CD4-positive, alpha-beta T cell treated with Interleukin-15 for 1 hour (primary cell): ENCODE measurements at places on chromosomes 3 and 15.
A peak's percentile ranks its signal among the peaks of the same experiment; 100 is the strongest.

GRCh38 chr15:29790607-29791006, 31.7 kb downstream of the TJP1 start:
- no peak for DNase-seq

DNA sequence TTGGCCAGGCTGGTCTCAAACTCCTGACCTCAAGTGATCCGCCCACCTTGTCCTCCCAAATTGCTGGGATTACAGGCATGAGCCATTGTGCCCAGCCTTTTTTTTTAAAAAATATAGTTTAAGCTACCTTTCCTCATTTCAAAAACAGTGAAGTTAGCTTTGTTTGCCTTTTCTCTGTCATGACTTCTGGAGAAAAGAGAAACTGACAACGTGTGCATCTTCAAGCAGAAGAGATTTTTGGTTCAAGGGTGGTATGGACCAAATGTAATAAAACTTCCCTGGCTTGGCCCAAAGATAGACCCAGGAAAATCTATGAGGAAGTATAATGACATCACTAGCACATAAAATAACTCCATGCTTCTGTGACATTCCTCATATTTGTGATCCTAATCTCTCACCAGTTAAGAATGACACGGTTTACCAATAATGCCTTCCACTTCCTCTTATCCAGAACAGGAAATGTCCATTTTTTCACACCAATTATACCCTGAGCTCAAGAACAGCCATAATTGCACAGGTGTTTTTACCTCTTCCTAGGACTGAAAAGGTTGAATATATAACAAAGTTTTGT, 781.2 kb upstream of the NR2F2 start:
- DNase-seq, result no peak

- DNase-seq, result no peak
These were observed 35.3 kb downstream of the KCNH8 start for GRCh38 chr3:19183584-19183983.

GRCh38 chr15:92920595-92921161, 20.6 kb downstream of the CHD2 start:
- no peak for DNase-seq

- no peak for DNase-seq
These were observed 24.3 kb downstream of the IRAK2 start for GRCh38 chr3:10188804-10189556.

DNA sequence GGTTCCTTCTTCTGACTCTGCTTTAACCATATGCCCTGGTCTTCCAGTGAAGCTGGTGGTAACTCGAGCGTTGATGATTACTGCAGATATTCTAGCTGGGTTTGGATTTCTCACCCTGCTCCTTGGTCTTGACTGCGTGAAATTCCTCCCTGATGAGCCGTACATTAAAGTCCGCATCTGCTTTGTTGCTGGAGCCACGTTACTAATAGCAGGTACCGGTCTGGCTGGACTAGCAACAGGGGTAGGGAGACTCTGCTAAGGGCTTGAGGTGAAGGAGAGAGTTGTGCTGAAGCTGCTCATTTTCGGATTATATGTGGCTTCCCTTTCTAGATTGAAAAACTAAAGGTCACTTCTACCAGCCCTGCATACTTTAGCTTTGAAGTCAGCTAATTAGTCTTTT, 16.8 kb downstream of the CLDN16 start:
- no peak for DNase-seq

- DNase-seq, result peak; percentile 44
These were observed 3.9 kb downstream of the B4GALT4 start for GRCh38 chr3:119236756-119237155.

DNA sequence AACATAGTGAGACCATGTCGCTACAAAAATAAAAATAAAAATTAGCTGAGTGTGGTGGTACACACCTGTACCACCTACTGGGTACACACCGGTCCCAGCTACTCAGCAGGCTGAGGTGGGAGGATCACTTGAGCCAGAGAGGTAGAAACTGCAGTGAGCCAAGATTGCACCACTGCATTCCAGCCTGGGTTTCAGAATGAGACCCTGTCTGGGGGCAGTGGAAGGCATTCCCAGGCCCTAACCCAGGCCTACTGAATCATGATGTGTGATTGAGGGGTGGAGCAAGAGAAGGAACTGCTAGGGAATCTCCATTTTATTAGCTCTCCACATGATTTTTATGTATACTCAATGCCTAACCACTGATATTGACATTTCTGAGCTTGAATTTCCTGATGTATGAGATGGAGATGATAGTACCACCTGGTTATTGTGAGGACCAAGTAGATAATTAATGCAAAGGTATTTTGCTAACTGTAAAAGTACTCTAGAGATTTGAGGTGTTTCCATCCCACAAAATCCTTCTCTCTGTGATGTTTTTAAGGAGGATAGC, 169.5 kb upstream of the UMPS start:
- DNase-seq, result no peak

- no peak for DNase-seq
These were observed 250.3 kb upstream of the IGF1R start for GRCh38 chr15:98398056-98398455.

GRCh38 chr3:105907777-105908176, 39.0 kb upstream of the CBLB start:
- no peak for DNase-seq

GRCh38 chr15:58038426-58039078, 27.0 kb downstream of the ALDH1A2 start:
- no peak for DNase-seq

- DNase-seq, result no peak
These were observed 41.4 kb downstream of the ACSBG1 start for GRCh38 chr15:78192826-78193594.

GRCh38 chr15:65646486-65646885, 24.7 kb downstream of the SLC24A1 start:
- no peak for DNase-seq

DNA sequence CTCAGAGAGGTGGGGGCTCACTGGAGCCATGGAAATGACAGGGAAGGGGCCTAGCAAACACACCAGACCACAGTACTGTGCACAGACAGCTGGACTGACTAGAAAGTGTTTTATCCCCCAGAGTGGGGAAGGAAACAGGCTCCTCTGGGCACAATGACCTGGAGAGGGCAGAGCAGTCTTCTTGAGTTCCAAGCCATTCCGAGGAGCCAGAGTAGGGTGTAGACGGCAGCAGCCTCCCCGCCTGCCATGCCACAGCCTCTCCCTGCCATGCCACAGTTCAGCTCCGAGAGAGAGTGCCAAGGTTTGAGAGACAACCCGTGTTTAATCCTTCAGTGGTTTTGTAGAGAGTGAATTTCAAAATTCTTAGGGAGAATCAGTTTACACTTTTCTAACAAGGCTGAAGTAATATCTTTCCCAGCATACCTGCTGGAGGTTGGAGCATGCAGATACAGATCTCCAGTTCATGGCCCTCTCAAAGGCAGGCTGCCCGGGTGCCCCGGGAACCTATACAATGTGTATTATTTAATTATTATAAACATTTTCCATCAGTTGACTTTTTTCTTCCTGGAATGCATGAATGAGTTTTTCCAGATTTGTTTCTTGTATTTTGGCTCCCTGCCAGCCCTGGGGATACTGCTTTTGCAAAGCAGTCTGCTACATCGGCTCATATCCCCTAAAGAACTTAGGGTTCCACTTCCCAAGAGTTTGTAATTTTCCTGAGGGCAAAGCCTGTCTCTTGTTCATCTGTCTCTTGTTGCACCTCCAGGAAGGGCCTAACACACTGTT, 3.2 kb downstream of the PODXL2 start:
- no peak for DNase-seq

DNA sequence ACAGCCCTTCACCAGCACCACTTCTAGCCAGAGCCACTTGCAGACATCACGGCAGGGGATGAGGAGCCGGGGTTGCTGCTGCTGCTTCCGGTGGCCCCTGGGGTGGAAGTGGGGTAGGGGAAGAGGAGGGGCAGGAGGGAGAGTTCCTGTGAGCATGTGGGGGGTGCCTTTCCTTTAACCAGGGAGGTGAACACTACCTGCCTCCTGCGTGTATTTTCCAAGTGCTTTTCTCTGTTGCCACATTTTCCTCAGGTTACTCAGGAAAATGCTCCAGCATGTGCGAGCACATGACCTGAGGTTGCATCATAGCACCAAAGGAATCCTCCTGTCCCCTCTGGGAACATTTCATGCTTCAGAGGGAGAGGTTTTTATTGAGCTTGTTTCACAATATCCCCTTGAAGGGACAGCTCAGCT, 12.2 kb upstream of the SACM1L start:
- peak; percentile 52 for DNase-seq

DNA sequence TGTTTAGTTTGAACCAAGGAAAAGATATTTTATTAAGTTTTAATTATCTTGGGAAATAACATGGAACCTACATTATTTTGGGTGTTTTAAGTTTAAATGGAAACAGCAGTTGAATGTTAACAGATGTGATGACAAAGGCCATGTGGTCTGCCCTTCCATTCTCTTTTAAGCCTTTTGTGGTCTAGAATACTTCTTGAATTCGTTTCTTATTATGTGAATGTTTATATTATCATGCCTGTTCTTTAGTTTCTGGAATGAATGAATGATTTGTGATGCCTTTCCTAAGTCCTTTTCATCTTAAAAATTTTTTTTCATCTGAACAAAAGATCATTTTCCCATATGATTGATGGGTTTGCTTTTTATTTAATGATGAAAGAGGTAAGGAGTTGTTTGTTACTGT, 44.6 kb downstream of the SNRK start:
- no peak for DNase-seq

DNA sequence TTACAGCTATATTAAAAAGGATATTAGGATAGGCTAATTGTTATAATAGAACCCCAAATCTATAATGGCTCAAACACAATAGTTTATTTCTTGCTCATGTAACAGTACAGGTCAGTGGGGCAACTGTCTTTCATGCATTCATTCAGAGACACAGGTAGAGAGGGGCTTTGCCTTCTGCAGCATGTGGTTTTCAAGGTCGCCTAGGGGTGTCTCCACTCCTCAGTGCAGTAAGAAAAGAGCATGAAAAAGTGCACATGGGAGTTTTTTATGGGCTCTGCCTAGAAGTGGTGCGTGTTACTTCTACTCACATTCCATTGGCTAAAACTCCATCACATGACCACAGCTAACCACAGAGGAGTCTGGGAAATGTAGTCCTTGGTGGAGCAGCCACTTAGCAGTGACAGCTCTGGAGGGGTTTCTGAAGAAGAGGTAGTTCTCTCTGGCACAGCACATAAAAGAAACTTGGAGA, 1.8 kb downstream of the ZBTB38 start:
- peak; percentile 83 for DNase-seq

DNA sequence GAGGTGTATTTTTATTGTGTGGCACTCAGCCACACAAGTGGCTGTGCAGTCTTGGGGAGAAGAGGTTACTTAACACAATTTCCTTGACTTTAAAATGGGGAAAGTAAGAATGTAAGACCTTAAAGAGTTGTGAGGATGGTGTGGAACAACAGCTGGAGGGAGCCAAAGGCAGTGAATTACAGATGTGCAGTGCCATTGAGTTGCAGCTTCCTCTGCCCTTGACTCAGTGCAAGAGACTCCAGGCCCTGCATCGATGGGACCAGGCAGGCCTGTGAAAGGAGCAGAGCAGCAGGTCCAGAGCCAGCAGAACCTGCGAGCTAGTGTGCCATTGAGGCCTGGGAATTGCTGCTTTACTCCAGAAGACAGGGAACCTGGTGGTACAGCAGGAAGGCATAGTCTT, 27.2 kb downstream of the EEFSEC start:
- no peak for DNase-seq

DNA sequence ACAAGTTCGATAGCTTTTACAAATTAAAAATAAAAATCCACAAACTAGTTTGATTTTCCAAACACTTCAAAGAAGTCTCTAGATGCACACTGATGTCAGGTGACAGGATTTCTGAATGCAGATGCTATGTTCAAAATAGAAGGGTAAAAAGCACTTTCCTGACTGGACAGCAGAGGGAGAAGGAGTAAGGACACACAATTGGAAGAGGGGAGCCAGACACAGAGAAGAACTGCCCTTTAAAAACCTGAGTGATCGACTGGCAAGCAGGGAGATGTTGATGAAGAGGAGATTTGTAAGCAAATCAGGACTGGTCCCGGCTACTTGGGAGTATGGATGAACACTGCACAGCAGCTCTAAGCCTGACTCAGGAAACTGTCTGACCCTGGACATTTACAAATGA, 612.8 kb downstream of the MAGI1 start:
- DNase-seq, result no peak

DNA sequence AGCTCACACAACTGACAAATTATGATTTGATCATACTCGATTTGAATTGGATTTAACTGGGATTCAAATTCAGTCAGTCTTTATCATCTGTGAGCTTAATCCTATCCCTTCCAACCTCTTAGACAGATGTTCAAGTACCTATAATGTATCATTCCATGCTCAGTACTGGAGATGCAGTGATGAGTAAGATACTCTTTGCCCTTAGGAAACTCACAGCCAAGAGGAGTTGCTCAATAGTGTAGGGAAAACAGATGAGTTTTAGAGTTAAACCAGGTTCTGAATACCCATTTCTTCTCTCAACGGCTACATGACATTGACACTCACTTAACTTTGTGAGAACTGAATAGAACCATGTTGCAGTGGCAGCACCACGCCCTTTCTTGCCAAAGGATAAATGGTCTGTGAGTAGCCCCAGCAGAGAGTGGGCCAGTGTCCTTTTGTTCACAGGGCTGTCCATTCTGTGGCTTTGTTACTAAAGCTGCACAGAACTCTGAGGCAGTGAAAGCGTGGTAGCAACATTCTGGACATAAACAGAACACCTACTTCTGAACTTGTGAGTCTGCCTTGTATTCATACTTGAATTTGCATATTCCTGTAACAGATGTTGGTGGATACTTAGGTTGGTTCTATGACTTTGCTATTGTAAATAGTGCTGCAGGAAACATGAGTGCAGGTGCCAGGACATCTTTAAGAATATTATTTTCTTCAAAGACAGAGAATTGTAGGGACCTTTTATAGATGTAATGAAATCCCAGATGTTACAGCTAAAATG, 91.6 kb downstream of the RASA2 start:
- no peak for DNase-seq

DNA sequence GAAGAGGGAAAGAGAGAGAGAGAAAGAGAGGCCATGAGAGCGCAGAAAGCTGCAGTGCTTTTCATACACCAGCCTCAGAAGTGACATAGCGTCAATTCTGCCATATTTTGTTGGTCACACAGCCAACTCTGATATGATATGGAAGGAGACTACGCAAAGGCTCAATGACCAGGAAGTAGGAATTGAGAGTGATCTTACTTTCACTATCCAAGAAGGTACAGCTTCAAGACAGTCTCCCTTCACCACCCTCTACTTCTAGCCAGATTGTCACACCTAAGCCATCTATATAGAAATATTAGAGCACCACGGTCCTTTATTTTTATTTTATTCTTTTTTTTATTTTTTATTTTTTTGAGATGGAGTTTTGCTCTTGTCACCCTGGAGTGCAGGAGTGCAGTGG, 21.1 kb downstream of the PARP15 start:
- DNase-seq, result no peak

DNA sequence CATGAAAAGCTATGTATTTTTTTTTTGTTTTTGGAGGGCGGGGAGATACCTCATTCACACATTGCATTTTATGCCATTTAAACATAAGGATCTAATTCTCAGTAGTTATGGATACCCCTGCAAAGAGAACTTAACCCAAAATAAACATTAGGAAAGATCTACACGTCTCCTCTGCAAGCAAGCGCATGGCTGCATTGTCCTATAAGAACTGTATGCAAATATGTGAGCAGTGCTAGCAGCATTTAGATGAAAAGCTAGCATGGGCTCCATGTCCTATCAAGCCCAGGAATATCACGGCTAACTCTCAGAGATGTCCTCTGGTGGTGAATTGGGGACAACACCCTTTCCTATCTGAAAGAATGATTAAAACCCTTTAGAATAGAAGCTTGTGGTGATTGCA, 292.8 kb downstream of the MEX3B start:
- no peak for DNase-seq
